ENCODE measurements at places on chromosomes 4 and X.
A peak's percentile ranks its signal among the peaks of the same experiment; 100 is the strongest.

GRCh38 chr4:30950737-30951136 lies 230.6 kb downstream of the PCDH7 start:
- no peaks in the 10 kb centered on the region for H3K27me3 ChIP-seq
- no peak overlapping the region for H3K4me3 ChIP-seq
- no peak overlapping the region for H3K27ac ChIP-seq
- H3K36me3 ChIP-seq, result no peaks in the 10 kb centered on the region

DNA sequence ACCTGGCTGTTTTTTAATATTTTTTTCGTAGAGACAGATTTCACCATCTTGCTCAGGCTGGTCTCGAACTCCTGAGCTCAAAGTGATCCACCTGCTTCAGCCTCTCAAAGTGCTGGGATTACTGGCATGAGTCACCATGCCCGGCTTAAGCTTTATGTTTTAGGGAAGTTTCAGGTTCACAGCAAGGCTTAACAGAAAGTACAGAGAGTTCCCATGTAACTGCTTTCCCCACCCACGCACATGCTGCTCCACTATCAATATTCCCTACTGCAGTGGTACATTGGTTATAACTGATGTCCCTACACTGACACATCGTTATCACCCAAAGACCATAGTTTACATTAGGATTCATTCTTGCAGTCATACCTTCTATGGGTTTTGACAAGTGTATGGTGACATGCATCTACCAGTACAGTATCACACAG lies 62.7 kb downstream of the PRPS1 start:
- no peak overlapping the region for H3K27ac ChIP-seq
- no peak for DNase-seq
- no peaks in the 10 kb centered on the region for H3K36me3 ChIP-seq

DNA sequence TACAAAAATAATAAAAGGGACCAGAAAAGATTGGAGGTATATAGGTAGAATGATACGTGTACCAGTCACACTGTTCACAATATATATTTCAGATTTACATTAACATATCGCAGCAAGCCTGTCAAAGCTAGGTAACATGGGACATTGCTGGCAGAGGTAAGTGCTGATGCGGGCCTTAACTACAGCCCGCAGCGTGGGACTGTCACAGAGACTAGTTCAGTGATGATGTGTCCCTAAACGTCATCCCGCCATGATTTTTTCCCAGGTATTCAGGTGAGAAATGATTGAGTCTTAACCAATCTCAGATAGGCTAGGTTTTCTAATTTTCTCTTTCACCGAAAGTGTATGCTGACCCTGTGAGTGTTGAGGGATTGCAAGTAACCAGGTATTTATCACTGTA lies 7.8 kb upstream of the ATXN3L start:
- H3K36me3 ChIP-seq, result no peaks in the 10 kb centered on the region
- H3K27ac ChIP-seq, result no peak overlapping the region
- H3K4me3 ChIP-seq, result no peak overlapping the region
- DNase-seq, result no peak
- H3K27me3 ChIP-seq, result no peaks in the 10 kb centered on the region
- no peaks in the 10 kb centered on the region for H3K4me1 ChIP-seq

DNA sequence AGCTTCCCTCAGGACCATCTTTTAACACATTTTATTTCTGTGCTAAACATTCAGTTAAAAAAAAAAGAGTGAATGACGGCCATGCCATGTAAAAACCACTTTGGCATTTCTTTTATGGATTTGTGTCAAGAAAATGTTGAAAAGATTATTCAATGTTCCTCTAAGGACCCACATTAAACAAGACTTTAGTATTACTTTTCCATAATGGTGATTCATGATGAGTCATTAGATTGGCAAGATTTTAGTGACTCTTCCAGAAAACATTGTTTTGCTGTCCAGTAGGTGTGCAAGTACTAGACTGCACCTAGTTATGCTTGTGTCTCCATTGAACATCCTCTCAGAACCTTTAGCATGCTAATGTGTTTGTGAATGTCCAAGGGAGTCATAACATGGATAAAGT lies 748.6 kb downstream of the STPG2 start:
- H3K27ac ChIP-seq, result no peak overlapping the region
- no peaks in the 10 kb centered on the region for H3K36me3 ChIP-seq
- H3K4me1 ChIP-seq, result no peaks in the 10 kb centered on the region
- no peak for DNase-seq
- H3K4me3 ChIP-seq, result no peak overlapping the region

DNA sequence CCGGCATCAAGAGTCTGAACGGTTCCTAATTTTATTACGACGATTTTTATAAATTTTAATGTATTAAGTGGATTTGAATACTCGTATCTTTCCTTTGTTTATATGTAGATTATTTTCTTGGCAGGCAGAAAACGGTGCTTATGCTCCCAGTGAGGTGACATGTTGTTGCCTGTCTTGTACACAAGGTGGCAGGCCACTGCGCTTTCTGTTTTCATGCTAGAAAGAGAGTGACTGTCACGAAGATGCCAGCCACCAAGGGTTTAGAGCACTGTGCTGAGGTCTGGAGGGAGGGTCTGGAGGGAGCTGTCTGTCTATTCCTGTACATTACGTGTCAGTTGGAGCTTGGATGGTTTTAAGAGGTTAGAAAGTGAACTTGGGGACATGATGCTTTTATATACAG lies 87.7 kb downstream of the SHROOM2 start:
- peak; percentile 10 for DNase-seq
- peaks cover 14% of the 10 kb centered on the region for H3K27me3 ChIP-seq
- H3K36me3 ChIP-seq, result no peaks in the 10 kb centered on the region
- no peak overlapping the region for H3K27ac ChIP-seq
- H3K4me1 ChIP-seq, result peaks cover 3% of the 10 kb centered on the region
- H3K4me3 ChIP-seq, result no peak overlapping the region

DNA sequence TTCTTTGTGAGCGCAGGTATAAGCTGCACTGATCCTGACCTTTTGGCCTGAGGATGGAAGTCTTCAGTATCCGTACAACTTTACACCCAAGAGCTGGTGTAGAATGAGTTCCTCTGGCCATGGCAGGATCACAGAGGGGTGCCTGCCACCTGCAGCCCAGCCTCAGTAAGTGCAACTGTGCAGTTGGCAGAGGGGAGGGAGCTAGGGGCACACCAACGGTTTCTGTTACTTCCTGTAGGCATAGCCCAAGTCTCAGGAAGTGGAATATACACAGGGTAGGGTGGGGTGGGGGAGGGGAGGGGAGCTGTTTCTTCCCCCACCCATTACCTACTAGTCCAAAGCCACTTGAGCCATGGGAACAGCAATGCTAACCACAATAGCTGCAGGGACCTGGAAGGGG lies 85.4 kb upstream of the GBA3 start:
- H3K27ac ChIP-seq, result no peak overlapping the region
- H3K4me3 ChIP-seq, result no peak overlapping the region
- no peak for DNase-seq
- H3K36me3 ChIP-seq, result peaks cover 2% of the 10 kb centered on the region

Measured in T-helper 17 cell (primary cell).